Glutamatergic neuron (in vitro differentiated cells): ENCODE measurements at places on chromosomes 2 and 18.
A peak's percentile ranks its signal among the peaks of the same experiment; 100 is the strongest.

GRCh38 chr2:236944561-236944960 lies 141.1 kb upstream of the COPS8 start:
- DNase-seq: no peak

DNA sequence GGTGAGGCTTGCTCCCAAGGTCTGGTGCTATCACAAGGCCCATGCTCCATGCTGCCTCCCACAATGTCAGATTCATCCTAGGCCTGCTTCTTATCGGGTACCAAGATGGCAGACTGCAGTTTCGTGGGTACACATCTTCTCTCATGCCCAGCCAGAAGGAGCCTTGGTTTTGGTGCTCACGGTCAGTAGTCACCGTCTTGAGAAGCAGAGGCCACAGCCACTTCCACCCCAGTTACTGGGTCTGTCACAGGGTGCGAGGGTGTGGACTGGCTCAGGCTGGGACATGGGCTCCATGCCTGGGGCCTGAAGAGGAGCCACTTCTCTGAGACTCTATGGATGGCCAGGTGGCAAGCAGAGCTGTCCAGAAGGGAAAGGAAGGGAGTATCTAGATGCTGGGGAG lies 178.8 kb upstream of the HS6ST1 start:
- no peak for DNase-seq

DNA sequence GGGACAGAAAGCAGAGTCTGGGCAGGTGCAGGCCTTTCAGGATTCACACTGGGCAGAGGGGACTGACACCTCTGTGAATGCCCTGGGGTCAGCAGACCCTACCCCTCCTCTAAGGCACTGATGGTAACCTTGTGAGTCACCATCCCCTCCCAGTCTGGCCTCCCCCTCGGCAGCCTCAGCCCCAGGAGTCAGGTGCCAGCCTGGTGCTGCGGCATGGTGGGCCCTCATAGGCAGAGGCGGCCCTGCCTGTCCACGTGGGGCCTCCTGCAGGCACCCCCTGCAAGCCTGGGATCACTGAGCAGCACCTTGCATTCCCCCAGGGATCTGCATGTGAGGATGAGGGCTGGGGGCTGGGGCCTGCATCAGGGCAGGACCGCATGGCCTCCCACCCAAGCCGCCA lies 4.8 kb upstream of the GPR17 start:
- DNase-seq: no peak

- no peak for DNase-seq
These were observed 317.7 kb downstream of the TDRD15 start for GRCh38 chr2:21441442-21441841.

DNA sequence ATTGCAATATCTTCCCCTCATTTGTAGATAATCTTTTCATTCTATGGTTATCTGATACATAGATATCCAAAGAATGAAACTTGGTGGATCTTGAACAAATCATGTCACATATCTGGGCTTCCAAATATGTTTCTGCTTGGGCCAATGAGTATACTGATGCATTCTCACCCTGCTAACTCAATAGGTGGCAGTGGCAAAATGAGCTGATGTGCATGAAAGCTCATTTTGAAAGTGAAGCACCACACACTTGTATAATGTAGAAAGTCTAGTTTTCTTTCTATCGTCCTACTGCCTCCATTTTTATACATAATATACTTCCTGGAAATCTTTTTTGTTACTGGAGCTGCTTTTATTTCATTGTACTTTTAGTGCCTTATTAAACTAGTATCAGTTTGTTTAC lies 208.2 kb downstream of the PRKCE start:
- no peak for DNase-seq

DNA sequence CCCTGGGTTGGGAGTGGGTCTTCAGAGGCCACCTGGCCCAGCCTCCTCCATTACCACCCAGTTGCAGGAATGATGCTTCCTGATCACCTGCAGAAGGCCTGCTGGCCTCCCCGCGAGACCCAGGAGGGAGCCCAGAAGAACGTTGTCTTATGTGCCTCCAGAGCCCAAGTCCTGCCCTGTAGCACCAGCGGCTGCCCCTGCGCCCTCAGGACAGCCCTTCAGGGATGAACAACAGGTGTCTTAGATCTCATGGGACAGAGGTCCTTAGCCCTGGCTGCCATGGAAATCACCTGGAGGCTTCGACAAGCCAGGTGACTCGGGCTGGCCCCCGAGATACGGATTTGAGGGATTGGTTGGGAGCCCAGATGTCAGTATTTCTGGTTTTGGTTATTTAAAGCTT lies 278.8 kb downstream of the CELF4 start:
- DNase-seq: no peak

- DNase-seq: no peak
These were observed 355.1 kb upstream of the MYT1L start for GRCh38 chr2:2686222-2686621.

GRCh38 chr2:68317971-68318913 lies 1.5 kb downstream of the CNRIP1 start:
- DNase-seq: peak; percentile 56

GRCh38 chr2:151918308-151918707 lies 90.1 kb upstream of the ARL5A start:
- DNase-seq: no peak

DNA sequence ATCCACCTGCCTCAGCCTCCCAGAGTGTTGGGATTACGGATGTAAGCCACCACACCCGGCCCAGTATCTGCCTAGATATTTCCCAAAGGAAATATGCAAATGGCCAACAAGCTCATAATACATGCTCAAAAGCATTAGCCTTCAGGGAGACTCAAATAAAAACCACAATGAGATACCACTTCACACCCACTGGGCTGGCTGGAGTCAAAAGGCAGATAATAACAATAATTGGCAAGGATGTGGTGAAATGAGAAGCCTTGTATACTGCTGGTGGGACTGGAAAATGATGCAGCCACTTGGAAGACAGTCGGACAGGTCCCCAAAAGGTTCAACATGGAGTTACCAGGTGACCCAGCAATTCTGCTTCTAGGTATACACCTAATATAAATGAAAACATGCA lies 20.5 kb upstream of the ZNF516 start:
- no peak for DNase-seq

- DNase-seq: no peak
These were observed 118.7 kb upstream of the MSTN start for GRCh38 chr2:190181123-190181669.

DNA sequence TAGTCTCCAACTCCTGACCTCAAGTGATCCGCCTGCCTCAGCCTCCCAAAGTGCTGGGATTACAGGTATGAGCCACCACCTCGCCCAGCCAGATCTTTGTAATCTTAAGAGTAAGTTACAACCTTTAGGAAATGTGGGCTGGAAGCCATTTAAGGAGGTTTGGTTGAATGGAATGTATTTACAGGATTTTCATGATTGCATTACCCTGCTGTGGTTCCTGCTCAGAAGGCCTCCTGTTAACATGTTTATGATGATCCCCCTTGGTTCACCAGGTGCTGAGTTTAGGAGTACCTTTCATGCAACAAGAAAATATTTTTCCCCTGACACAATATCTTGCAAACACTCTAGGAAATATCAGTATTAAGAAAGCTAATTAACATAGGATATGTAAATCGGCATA lies 187.4 kb upstream of the SH3BP4 start:
- no peak for DNase-seq

DNA sequence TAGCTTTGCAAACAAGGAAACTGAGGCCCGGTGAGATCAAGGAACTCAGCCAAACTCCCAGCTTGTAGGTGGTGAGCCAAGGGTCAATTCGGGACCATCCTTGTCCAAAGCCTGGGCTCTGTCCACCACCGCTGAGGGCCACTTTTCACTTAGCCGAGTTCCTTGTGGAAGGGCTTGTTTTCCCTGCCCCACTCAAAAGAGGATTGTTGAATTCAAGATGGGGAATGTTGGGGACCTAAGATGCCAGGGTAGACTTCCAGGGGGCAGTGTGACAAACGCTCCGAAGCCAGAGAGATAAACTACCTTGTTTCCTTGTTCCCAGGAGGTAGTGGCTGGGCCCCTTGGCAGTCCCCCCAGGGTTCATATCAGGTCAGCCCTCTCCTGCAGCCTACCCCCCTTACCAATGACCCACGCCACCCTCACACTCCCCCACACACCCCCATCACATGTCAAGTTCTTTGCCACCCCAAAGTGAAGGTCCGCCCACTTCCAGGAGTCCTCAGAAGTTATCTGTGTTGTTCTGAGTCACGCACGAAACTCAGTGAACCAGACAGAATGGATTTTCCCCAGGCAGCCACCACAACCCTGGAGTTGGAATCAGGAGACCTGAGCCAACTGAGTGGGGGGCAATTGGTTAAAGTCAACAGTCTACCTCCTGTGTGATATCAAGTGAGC lies 10.3 kb upstream of the ATOH8 start:
- DNase-seq: no peak

DNA sequence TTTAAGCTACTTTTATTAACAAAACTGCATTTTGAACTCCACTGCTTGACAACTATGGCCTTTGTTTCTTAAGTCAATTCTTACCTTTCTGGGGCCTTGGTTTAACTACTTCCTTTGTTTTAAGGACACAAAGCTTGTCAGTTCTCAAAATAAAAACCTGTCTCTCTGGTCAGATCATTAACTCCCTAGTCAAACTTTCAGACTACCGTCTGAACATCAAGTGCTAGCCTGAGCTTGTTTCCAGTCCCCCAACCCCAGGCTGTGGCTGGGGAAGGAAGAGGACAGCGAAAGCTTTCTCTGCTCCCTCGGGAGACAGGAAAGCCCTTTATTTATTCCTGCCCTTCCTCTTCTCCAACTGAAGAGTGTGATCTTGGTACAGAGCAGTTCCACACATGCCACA lies 1.7 kb downstream of the SH3YL1 start:
- no peak for DNase-seq

- no peak for DNase-seq
These were observed 10.8 kb downstream of the GALNT1 start for GRCh38 chr18:35592298-35592697.

GRCh38 chr2:123164216-123164615 lies 860.9 kb upstream of the CNTNAP5 start:
- DNase-seq: no peak

DNA sequence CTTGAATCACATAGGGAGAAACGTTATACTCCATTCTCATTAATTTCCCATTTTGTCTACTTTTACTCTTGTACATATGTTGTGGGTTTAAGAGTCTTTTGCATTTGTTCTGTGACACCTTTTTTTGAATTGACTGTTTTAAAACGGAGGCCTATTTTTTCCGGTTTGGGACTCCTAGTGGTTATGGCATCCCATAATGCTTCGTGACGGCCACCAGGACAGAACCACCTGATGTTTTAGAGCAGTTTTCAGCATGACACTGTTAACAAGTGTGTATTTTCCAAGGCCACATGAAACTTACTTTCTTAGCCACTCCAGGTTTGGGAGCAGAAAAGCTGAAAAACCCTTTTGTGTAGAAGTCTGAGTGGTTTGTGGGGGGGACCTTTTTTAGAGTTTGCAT lies 8.4 kb downstream of the SOX11 start:
- DNase-seq: no peak

GRCh38 chr2:71609029-71609428 lies 155.7 kb downstream of the DYSF start:
- peak; percentile 6 for DNase-seq
